ENCODE measurements at places on chromosomes 7 and 10. TPM values are rescaled to one million over a fixed set of nuclear protein-coding genes. Genes with fewer than 3 reads are reported as not detected.

Gene LARP4B
- total RNA-seq, result 104 TPM

Gene RTKN2
- total RNA-seq, result 1.4 TPM

DNA sequence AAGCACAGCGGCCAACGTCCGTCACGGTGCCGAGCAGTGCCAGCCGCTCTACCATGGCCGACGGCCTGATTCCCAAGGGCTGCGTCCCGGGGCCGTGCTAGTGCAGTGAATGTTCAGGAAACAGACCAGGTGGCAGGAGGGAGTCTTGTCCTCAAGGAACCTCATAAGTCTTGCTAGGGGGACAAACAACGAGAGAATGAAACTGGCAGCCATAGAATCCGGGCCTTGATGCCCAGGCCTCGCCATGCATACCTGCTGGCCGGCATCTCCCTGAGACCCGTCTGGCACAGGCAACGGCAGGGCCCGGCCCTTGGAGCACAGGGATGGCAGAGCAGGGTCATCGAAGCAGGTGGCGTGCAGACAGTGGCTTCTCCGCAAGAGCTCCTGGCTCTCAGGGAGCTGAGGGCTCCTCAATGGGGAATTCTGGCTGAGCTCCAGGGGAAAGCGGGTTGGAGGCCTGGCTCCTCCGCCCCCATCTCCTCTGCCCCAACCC lies 58.8 kb downstream of the DIP2C start:
- no peak for DNase-seq

DNA sequence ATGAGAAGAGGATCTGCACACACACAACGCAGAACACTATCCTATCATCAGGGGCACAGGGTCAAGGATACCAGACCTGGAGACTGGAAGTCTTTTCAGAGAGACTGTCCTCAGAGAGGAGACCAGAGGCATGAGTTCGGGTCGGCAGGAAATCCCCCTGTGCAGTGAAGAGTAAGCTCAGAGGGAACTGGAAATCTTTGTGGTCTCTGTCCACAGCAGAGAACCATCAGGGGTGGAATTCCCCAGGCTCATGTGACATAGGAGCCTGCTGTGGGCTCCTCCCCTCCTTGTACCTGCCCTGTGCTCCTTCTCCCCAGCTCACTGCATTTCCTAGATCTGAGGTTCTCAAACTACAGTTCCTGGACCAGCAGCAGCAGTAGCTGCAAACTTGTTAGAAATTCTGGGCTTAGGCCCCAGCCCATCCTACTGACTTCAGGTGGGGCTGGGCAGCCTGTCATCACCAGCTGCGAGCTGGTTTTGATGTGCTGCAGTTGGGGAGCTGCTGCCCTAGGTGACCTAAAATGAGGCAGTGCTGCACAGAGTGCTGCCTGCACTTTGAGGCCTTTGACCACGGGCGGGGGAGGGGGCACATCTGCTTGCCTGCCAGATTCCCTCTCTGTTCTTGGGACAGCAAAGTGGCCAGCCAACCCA lies 2.4 kb downstream of the ZMIZ2 start:
- peak; percentile 74 for DNase-seq

DNA sequence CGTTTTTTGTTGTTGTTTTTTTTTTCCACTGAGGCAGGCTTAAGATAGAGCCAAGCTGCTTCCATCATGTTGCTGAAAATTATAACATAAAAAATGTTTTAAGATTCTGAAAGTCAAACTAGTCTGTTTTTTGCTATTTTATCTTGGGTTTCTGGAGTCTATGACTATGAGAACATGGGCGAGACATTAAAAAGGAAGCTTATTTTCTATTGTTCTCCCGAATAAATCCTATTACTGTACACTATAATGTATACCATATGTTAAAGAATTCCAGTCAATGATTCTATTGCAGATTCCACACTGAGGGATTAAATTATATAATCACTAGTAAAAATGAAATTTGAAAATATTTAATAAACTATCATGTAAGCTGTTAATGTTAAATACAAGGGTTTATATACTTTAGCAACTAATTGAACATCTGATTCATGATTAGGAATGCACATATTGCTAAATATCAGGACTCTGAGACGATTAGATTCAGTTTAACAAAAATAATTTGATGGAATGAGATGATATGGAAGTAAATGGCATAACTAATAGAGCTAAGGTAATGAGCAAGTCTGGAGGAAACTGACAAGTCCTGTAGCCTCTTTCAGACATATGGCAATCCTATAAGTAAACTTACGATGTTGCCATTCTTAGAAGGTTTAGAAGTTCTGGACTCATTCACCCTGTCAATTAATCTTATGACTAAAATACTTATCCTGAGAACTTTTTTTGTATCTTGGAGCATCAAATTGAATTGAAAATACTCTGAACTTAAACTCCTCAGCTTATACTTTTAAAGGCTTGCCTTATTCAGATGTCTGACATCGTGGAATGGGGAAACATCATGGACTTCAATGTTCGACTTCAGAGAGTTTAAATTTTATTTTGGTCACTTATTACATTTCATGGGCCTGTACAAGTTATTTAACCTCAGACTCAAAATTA lies 294.8 kb upstream of the DGKB start:
- DNase-seq, result no peak

- DNase-seq, result no peak
Measured at GRCh38 chr10:93287775-93288174, 194.4 kb downstream of the MYOF start.

Gene SLC18A3
- total RNA-seq, result not detected

DNA sequence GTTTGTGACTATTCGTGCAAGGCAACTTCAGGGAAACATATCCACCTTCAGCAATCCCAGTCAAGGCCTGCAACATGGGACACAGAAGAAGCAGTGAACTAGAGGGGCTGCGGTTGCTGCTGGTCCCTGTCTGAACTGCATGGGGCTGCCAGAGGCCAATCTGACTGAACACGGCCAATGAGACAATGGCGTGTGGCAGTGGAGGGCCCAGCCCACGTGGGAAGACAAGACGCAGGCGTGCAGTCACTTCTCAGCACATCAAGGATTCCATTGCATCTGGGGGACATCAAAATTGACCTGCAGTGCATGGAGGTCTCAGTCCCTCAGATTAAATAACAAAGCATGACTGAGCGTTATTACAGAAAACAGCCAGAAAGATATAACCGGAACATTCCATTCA lies 215.9 kb downstream of the HECW1 start:
- no peak for DNase-seq

Gene CYP26C1
- total RNA-seq, result not detected

DNA sequence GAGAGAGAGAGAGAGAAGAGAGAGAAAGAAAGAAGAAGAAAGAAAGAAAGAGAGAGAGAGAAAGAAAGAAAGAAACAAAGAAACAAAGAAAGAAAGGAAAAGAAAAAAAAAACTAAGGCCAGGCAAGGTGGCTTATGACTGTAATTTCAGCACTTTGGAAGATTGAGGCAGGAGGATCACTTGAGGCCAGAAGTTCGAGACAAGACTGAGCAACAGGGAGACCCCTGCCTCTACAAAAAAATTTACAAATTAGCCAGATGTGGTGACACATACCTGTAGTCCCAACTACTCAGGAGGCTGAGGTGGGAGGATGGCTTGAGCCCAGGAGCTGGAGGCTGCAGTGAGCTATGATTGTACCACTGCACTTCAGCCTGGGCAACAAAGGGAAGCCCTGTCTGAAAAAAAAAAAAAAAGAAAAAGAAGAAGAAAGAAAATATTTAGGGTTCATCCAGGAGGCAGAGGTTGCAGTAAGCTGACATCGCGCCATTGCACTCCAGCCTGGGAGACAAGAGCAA lies 2.8 kb downstream of the SERPINE1 start:
- DNase-seq, result no peak

DNA sequence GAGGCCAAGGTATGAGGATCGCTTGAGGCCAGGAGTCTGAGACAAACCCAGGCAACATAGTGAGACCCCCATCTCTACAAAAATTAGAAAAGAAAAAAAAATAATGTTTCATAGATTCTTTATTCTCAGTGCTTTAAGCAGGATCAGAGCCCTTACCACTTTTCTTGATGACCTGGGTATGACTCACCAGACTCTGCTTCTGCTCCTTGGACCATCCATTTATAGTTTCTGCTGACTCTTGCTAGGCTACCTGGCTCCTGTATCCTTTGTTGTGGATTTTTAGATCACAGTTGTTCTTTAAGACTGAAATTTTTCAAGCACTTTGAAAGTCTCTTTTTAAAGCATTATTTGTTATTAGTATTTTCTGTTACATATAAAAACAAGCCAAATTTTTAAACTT lies 411.1 kb downstream of the GFRA1 start:
- DNase-seq, result no peak

Gene PIK3AP1
- 4.1 TPM for total RNA-seq

DNA sequence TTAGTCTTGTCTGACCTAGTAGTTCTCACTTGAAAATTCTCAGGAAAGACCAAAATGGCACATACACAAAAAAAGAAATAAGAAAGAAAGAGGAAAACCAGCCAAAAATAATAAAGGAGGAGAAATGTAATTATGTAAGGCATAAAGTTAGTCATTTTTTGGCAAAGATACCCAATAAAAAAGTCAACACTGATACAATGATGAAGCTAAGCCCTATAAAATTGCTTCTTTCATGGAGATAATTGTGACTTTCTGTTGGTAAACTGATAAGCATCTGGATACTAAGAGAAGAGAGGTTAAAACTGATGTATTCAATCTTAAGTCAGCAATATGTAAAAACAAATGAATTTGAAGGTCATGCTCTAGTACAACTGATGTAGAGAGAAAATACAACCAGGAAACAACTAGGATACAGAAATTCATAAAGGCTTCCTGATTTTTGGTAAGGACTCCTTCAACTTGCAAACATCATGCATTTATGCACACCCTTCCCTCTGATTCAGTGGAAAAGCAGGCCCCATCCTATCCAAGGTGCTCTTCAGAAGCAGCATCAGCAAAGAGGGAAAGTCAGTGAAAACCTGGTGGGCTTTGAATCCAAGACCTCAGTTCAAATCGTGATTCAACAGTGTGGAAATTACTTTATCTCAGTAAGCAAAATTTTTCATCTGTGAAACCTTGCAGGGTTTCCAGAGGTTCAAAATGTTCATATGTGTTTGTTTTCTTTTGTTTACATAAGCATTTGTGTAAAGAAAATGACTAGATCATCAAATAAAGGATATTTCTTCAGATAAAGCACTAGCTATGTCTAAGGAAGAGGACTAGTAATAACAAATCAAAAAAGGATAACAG lies 32.6 kb downstream of the IMMP2L start:
- DNase-seq, result no peak

Gene CDNF
- 1.8 TPM for total RNA-seq

Gene PDK4
- total RNA-seq, result not detected

DNA sequence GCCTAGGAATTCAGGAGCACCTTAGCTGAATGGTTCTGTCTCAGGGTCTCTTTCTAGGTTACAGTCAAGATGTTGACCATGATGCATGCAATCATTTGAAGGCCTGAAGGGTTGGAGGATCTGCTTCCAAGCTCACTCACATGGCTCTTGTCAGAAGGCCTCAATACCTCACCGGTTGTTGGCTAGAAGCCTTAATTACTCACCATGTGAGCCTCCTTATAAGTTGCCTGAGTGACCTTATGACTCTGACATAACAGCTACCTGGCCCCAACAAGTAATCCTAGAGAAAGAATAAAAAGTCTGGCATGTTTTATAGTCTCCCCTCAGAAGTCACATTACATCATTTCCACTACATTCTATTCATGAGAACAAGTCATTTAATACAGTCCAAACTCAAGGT lies 3.4 kb upstream of the C1GALT1 start:
- DNase-seq, result no peak

- no peak for DNase-seq
Measured at GRCh38 chr10:77493239-77493806, 144.3 kb downstream of the KCNMA1 start.

DNA sequence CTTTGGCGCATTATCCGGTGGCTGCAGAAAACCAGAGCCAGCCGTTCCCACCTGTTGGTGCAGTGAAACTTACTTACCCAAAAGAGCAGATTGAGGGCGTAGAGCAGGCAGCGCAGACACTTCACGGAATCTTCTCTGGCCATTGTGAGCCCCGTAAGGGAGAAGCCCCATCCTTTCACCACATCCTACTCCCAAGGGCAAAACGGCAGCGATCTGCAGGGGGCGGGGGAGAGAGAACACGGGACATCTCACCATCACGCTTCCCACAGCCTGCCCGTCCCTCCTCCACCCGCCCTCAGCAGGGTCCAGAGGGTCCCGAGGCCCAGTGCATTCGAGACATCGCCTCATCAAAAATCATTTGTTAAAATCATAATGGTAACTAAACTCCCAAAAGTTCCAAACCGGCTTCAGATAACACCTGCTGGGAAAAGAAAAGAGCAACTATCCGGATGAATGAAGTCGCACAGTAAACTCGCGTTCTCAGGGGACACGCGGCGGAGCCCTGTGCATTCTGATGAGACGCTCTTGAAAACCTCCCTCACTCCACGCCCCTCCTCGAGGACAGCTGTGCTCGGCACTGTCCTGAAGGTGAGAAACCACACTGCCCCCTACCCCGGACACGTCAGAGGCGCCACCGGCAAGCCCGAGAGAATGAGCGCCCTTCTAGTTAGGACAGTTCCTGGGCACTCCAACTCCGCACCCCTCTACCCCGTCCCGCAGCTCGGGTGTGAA lies 1.2 kb downstream of the TSPAN12 start:
- peak; percentile 12 for DNase-seq

Gene ASIC3
- 5.8 TPM for total RNA-seq

DNA sequence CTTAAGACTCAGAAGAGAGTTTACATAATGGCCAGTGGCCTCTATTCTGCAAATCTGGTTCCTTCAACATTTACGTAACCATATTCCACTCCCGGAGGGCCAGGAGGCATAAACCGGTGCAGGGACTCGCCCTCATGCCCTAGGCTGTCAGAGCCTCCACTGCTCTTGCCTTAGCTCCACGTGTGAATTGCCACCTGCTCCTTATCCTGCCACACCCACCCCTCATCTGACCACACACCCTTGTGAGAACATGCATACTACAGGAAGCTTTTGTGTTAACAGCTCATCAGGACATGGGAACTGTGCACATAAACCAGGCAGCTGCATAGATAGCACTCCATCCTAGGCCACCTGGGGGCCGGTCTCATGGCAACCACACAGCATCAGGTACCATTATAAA lies 146.7 kb upstream of the PFKP start:
- DNase-seq, result no peak

DNA sequence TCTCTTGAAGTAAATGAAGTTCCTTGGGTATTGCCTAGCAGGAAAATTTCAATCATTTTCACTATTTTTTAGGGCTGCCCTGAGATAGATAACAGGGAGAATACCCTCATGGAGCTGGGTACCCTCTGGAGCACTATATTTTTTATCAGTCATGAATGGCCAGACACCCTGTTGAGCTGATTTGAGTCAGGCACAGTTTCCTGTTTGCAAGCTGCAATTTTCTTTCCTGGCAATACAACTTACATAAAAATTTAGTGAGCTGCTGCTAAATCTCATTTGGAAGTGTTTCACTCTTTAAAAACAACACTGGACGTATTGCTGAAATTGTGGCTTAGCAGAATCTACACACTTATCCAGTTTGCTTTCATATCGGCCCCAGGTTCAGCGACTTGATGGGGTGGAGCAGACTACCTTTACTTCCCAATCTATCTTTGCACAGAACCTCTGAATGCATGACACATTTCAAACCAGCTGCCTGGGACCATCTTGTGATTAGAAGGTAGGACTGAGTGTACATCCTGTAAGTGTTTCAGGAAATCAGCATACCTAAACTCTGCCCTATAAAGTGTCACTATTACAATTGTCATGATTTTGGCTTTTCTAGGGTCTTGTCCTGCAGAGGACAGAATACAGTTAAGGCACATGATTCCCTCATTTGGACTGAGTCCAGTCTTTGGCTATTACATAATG lies 125.7 kb upstream of the FAM3C start:
- no peak for DNase-seq

Gene ZNF365
- not detected for total RNA-seq
